ENCODE measurements at places on chromosomes 16 and 17.

- DNase-seq = no peak
Observed at GRCh38 chr17:62121025-62121730, 56.1 kb upstream of the MED13 start.

GRCh38 chr16:8867932-8868415, 832 bp downstream of the CARHSP1 start:
- DNase-seq = no peak

GRCh38 chr17:10741416-10742135, 11.8 kb upstream of the TMEM220 start:
- no peak for DNase-seq

- no peak for DNase-seq
Observed at GRCh38 chr16:67672739-67673662, 6.4 kb downstream of the C16orf86 start.

DNA sequence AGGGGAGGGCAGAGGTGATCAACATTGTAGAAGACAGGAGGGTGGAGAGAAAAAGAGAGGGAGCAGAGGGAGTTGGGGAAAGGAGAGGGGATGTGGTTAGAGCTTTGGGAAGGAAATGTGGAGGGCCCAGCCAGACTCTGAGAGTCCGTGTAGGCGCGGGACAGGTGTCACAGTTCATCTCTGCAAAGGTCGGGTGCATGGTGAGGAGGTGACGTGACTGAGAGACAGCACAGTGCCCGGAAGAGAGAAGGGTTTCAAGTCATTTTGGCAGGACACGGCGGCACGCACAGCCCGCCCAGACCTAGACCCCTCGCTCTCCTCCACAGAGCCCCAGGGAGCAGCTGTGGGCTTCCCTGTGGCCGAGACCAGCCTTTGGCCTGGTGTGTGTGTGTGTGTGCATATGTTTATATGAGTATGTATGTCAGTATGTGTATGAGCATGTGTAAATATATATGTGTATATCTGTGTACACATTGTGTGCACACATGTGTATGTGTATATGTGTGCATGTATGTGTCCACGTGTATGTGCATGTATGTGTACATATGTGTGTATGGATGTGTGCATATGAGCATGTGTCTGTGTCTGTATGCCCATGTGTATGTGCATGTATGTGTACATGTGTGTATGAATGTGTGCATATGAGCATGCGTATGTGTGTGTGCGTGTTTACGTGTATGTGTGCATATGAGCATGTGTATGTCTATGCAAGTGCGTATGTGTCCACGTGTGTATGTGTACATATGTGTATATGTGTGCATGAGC, 104.6 kb downstream of the SEC14L1 start:
- no peak for DNase-seq

GRCh38 chr17:48062273-48062672, 14.1 kb downstream of the NFE2L1 start:
- DNase-seq = no peak

DNA sequence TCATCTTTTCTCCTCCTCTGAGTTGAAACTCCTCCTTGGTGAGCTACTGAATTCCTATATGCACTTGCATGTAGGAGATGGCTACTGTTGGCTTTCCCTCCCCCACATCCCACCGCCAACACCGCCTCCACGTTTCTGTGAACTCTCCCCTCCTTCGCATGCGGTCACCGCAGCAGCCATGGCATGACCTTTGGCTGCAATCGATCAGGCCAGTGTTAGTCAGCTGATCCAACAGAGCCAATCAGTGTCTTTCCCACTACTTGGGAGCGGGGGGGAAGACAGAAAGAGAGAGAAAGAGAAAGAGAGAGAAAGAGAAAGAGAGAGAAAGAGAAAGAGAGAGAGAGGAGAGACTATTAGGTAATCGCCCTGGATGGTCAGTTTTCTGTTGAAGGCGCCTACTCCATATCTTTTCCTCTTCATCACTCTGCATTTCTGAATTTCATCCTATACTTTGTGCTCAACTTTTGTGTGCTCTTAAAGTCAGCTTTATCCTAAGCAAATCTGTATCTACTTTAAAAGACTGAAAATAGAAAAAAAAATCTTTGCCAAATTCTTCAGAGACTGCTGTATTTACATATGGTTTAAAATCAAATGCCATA, 22.7 kb downstream of the ASGR1 start:
- DNase-seq = no peak

DNA sequence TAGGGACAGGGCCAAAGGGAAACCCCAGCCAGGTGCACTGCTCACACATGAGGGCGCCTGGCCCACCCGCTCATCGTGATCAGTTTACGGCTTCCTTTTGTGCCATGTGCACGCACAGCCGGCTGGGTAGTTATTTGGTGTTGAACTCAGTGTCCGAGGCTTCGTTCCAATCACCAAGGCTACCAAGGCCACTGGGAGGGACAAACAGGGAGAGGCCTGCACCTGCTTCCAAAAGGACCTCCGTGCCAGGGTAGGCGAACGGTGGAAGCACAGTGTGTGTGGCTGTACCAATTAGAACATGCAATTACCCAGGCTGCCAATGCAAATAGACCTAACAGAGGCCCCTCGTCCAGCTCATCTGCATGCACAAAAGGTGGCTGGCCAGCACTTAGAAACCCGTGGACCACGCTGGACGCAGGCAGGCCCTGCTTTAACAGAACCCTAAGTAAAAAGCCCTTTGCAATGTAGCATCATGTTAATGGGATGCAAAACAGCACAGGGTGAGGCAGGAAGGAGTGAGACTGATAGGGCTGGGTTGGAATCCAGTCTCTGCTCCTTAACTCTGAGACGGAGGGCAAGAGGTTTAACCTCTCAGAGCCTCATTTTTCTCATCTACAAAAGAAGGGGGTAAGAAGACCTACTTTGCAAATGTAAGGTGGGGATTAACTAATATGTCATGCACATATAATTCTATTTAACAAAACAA, 204.0 kb downstream of the XYLT1 start:
- no peak for DNase-seq

DNA sequence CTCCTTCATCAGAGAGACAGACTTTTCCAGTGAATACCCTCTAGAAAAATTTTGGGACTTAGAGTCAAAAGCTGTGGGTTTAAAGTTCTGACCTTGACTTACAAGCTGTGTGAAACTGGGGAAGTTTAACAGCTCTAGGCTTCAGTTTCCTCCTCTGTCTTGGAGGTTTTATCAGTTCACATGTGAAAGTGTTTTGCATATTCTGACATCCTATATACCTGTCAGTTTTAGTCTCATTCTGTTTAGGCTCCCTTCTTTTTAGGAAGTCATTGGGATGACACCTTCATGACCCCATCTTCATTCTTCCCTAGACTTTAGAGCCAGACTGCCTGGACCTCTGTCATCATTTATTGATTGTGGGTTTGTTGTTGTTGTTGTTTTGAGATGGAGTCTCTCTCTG, 44.4 kb downstream of the YPEL2 start:
- no peak for DNase-seq

GRCh38 chr17:69854225-69854780, 220.7 kb upstream of the KCNJ16 start:
- no peak for DNase-seq

GRCh38 chr17:39813631-39814030, 50.5 kb downstream of the IKZF3 start:
- no peak for DNase-seq

GRCh38 chr17:29867643-29868181, 62.3 kb downstream of the SSH2 start:
- no peak for DNase-seq

DNA sequence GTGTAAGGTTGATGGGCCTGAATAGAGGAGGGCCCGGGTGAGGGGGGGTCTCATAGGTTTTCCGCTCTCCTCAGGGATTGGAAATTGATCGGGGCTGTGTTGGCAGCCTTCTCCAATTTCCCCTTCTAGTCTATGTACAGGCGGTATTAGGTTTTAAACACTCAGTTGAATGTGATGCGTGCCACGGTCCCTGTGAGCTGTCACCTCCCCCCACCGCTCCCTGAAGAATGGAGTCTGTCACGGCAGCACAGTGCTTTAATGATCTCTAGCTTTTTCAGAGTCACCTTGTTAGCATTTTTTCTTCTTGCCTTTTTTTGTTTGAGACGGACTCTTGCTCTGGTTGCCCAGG, 800 bp downstream of the COX4I1 start:
- DNase-seq = no peak

DNA sequence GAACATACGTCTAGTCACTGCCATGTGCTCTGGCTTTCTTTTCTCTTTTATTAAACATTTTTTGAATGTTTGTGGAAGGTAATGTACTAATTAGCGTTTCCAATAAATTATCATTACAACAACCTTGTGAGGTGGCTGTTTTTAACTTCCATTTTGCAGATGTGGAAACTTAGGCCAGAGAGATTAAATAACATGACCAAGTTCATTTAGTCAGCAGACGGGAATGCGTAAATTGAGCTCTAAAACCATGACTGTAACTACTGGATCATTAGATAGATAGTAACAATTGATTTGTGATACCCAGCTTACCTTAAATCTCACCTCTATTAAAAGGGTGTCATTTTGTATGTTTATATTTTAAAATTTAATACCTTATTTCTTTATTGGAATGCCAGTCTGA, 49.4 kb downstream of the RABEP1 start:
- DNase-seq = no peak

GRCh38 chr16:53147500-53148065, 92.8 kb downstream of the CHD9 start:
- DNase-seq = no peak

DNA sequence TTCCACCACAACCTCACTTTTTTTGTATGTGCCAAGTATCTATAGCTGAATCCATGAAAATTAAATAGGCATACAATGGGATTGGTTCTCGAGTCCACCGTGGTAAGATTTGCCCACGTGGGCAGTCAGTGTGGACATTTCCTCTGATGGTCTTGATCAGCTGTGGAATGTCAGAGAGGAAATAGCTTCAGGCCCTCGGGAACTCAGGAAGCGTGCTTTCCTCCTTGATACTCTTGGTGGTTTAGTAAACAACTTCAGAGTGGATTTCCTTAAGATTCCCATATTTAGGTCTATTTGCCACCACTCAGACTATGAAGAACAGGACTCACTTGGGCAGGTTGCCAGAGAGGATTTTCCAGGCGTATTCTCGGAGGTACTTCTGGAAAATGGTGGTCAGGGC, 152.5 kb downstream of the VPS53 start:
- DNase-seq = no peak

GRCh38 chr16:58651965-58652348, 22.3 kb upstream of the CNOT1 start:
- DNase-seq = no peak

GRCh38 chr17:70434536-70435490, 265.5 kb downstream of the KCNJ2 start:
- DNase-seq = no peak

- peak; percentile 25 for DNase-seq
Observed at GRCh38 chr16:66263168-66263972, 103.1 kb upstream of the CDH5 start.

DNA sequence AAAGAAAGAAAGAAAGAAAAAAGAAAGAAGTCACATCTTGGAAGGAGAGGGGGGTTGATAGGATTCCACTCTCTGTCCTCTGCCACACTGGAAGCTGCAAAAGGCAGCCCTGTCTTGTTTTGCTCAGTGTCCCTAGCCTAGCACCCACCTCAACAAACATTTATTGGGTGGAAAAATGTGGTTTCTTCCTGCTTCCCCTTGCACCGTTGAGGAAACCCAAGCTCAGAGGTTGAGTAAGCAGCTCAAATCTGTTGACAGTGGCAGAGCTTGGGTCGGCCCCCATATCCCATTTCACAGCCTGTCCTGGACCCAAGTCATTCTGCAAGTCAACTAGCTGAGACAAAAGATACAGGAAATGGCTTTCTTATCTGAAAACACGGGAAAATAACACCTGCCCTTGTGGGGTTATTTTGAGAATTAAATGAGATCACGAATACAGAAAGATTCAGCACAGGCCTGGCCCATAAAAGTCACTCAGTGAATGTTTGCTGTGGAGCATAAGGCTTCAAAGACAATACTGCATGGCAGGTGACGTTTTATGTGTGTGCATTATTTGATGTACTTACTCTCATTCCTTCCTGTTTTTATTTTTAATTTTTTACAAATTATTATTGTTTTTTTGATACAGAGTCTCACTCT, 63.6 kb downstream of the SCNN1B start:
- no peak for DNase-seq

DNA sequence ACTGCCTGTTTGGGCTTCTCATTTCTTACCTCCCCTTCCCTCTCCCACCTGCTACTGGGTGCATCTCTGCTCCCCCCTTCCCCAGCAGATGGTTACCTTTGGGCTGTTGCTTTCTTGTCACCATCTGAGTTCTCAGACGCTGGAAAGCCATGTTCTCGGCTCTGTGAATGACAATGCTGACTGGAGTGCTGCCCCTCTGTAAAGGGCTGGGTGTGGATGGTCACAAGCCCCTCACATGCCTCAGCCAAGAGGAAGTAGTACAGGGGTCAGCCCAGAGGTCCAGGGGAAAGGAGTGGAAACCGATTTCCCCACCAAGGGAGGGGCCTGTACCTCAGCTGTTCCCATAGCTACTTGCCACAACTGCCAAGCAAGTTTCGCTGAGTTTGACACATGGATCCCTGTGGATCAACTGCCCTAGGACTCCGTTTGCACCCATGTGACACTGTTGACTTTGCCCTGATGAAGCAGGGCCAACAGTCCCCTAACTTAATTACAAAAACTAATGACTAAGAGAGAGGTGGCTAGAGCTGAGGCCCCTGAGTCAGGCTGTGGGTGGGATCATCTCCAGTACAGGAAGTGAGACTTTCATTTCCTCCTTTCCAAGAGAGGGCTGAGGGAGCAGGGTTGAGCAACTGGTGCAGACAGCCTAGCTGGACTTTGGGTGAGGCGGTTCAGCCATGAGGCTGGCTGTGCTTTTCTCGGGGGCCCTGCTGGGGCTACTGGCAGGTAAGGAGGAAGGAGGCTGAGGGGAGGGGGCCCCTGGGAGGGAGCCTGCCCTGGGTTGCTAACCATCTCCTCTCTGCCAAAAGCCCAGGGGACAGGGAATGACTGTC, at the start of gene CD68:
Gene CD68 (plus strand): TSS at position 638 of the 833 bp plus-strand sequence. CDS start 40 bp downstream, at position 678.
- peak; percentile 90 for DNase-seq

DNA sequence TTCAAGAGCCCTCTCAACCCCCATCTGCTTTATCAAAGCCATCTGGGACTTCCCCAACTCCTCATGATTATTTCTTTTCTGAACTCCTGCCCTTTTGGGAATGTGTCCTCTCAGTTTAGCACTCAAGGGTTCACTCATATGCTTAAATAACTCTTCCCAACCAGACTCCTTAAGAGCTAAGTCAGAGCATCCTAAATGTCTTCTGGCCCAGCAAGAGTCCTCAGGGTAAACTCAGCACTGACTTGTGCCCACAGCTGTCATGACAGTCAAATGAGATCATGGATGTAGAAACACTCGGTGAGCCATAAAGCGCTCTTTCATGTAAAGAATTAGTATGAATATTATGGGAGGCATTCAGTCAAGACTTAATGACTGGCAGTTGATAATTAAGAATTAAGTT, 85.9 kb downstream of the TEX14 start:
- no peak for DNase-seq

- no peak for DNase-seq
Observed at GRCh38 chr17:75051941-75052340, 4.9 kb downstream of the KCTD2 start.

DNA sequence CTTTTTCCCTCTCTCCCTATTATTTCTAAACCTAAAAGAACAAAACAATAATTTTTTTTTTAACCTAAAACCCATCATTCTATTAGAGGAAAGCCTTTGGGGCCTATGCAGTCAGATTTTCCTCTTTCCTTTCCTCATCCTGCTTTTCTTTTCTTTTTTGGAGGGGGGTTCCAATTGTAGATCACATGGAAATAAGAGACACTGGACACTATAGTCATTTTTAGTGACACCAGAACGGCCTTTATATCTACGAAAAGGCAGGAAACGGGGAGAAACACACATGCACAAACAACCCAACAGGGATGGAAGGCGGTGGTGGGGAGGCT, 5.1 kb upstream of the ZFHX3 start:
- DNase-seq = no peak

Data from vagina (tissue), 2 donors.